Mammary epithelial cell (primary cell): ENCODE measurements at places on chromosomes 4 and X. TPM values are rescaled to one million over a fixed set of nuclear protein-coding genes. Genes with fewer than 3 reads are reported as not detected.

FRG2 gene
- not detected for total RNA-seq

ASB12 gene
- not detected for total RNA-seq

ARMCX4 gene
- 2.2 and 3.5 TPM in 2 replicates for total RNA-seq

POU3F4 gene
- not detected for total RNA-seq

DCAF8L2 gene
- not detected for total RNA-seq

OPRPN gene
- not detected in 2 replicates for total RNA-seq

NUP62CL gene
- 3.8 TPM for total RNA-seq

CFAP47 gene
- not detected for total RNA-seq
